ENCODE measurements at places on chromosomes 16 and 17.

DNA sequence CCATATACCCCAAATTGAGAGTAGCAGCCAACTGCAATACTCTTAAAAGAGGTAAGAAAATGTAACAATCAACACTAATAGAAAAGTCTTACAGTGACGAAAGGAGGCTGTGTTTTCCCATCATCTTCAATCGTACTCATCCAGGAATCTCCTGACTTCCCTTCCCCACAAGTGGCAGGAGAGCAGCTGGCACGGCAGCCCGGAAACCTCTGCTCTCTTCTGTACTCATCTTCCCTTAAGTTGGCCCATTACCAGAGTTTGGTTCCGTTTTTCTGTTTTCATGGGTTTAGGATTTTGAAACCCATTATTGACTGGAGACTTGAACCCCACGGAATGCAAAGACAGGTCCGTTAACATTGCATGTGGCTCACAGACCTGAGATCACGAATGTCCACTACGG is 11.7 kb upstream of the CD300H start:
- no peak for DNase-seq

- no peak for DNase-seq
These were observed 2.8 kb upstream of the IRX3 start for GRCh38 chr16:54289242-54289944.

DNA sequence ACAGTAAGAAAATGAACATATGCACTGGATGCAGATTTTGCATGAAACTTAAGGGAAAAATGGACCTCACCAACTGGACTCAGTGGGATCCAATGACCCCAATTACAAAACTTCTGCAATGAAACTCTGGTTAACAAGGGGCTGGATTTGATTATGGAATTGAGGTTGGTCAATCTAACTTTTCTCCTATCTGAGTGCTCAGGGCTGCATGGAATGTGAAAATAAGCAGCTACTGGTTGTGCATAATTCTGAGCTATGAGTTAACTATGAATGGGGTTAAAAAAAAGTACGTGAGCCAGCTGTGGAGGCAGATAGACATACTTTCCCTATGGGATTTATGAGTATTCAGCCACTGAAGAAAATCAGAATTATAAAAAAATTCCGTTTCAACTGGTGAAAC is 9.2 kb downstream of the FAM20A start:
- no peak for DNase-seq

DNA sequence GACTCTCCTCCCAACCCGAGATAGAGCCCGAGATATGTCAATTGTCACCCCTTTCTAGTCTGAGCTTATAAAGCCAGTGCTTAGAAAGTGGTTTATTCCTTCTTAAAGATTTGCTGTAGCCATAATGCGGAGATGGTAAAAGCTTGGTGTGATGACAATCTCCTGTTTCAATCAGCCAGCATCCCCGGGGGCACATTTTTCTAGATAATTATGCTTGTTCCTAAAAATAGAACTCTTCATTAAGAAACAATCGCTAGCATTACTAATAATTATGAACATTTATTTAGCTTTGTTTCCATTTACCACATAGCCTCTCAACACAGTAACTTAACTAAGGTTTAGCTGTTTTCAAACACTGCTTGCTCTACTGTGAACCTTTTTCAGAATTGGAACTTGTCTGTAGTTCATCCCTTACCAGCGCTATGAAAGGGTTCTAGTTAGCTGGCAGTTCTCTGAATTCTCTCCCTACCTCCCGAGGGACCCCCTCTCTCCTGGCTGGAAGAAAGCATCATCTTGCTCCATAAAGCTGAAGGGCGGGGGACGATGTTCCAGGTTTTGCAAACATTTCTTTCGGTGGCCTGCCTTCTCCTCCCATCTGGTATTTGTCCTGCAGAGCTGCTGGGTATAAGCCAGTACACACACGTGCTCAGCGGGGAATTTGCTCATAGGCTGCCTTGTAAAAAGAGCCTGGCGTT is 922 bp upstream of the MRPL58 start:
- DNase-seq: no peak

DNA sequence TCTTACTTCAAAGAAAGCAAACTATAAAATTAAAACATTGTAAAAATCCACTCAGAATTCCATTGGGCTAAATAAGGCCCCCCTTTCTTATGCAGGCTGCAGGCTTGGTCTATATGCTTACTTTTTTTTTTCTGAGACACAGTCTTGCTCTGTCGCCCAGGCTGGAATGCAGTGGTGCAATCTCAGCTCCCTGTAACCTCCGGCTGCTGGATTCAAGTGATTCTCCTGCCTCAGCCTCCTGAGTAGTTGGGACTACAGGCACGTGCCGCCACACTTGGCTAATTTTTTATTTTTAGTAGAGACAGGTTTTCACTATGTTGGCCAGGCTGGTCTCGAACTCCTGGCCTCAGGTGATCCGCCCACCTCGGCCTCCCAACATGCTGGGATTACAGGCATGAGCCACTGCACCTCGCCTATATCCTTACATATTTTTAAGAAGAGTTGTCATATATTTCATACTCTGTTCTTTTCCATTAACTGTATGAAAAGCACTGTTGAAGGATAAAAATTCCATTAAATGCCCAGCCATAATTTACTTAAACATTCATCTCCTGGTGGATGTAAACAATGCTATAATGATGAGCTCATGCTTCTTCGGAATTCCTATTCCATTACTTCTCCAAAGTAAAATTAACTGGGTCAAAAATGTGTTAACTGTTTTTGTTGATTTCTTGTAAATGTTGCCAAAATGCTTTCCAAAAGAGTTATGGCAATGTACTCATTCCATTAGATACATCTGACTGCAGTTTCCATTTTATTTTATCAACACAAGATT is 17.8 kb downstream of the SNN start:
- no peak for DNase-seq

GRCh38 chr17:66347661-66348514 is 45.5 kb downstream of the PRKCA start:
- no peak for DNase-seq

DNA sequence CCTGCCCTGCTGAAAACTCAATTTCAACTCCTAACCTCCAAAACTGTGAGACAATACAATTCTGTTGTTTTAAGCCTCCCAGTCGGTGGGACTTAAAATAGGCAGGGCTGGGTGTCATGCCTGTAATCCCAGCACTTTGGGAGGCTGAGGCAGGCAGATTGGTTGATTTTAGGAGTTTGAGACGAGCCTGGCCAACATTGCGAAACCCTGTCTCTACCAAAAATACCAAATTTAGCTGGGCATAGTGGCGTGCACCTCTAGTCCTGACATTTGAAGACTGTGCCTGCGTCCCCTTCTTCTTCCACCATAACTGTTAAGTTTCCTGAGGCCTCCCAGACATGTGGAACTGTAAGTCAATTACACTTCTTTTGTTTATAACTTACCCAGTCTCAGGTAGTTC is 36.0 kb upstream of the ATF7IP2 start:
- DNase-seq: no peak

- DNase-seq: no peak
These were observed 42.1 kb upstream of the RPH3AL start for GRCh38 chr17:394718-395095.

Measured in CMK (cell line).